ENCODE measurements at places on chromosomes 2 and 18.

- DNase-seq: no peak
Observed at GRCh38 chr18:42068030-42068429, 113.0 kb downstream of the PIK3C3 start.

DNA sequence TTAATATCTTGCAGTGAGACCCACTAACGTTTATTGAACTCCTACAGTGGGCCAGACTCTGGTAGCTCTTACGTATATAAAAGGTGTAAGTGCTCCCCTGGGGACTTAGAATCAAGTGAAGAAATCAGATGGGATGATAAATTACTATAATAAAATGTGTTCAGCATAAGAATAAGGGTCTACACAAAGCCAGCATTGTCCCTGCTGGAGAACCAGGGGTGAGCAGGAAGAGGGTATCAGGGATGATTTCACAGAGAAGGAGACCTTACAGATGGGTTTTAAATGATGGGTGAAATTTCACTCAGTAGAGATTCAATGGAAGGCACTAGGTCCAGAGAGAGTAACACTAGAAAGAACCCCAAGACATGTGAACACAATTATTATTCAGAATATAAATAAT is 20.7 kb downstream of the NRXN1 start:
- DNase-seq: no peak

- DNase-seq: no peak
Observed at GRCh38 chr2:160955578-160955977, 204.7 kb upstream of the TANK start.

DNA sequence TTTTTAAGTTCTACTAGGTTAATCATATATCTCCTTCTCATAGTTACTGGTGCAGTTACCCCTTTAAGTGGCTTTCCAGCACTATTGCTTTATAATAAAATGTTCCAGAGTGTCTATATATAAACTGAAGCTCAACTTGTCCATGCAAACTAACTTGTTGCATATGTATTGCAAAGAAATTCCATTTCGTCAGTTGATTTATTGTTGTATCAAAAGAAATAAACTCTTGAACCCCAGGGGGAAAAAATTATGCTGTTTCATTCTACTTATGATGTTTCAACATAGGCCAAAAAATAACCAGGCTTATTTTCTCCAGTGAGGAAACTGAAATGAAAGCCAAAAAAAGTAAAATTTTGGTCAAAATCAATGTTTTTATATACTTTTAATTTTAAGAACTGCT is 491.9 kb downstream of the NR4A2 start:
- no peak for DNase-seq

- no peak for DNase-seq
Observed at GRCh38 chr2:15427987-15428386, 133.1 kb downstream of the NBAS start.

GRCh38 chr18:69127873-69128500 is 272.7 kb upstream of the DOK6 start:
- no peak for DNase-seq

DNA sequence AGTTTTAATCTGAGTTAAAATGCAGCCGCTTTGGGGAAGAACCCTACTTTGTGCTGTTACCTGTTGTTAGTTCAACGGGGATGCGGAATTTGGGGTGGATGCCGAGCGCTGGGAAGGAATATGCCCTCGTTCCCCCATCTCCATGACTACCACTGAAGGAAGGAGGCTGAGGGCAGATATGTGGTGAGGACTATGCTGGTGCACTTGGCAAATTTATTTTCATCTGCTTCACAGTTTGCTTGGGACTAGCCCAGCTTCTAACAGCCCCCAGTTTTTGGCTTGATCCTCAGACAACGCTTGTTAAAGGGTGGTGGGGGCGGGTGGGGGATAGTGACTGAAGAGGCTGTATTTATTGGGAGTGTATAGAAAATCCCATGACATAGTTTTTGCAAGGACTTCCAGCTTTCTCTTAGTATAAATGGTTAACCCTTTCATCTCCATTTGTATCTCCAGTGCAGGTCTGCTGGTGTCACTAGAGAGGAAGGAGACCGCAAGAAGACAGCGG is 100.8 kb downstream of the COLEC12 start:
- no peak for DNase-seq

DNA sequence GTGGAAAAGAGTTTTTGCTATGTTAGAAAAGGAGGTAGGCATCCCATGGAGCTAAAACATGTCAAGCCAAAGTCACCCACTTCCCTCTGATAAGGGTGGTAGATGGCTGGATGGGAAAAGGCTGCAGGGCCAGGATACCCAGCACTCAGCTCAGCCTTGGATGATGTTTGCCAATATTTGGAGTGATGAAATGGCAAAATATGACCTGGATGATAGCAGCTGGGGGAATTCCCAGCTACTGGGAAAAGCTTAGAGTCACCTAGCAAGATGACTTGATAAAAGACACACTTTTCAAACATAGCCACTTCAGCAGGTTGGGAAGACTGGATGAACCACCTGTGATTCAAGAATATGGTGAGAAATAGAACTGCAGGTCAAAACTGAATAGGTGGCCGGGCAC is 10.1 kb downstream of the RFX8 start:
- no peak for DNase-seq

DNA sequence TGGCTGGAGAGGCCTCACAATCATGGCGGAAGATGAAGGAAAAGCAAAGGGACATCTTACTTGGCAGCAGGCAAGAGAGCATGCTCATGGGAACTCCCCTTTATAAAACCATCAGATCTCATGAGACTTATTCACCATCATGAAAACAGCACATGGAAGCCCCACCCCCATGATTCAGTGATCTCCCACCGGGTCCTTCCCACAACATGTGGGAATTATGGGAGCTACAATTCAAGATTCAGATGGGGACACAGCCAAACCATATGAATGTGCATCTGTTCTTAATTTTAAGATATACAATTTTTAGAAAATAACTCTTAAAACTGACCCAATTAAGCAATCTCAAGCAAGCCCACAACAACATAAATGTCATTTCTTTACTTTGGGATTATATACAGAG is 12.6 kb downstream of the C18orf63 start:
- DNase-seq: no peak

DNA sequence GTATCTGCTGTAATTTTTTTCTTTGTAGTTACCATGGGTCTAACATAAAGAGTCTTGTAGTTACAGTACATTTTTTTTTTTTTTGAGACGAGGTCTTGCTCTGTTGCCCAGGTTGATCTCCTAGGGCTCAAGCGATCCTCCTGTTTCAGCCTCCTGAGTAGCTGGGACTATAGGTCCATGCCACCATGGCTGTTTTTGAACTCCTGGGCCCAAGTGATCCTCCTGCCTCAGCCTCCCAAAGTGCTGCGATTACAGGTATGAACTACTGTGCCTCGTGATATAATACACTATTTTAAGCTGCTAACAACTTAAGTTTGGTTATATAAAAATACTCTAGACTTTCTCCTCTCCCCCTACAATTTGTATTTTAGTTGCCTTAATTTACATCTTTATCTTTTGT is 46.3 kb downstream of the ASB1 start:
- no peak for DNase-seq

DNA sequence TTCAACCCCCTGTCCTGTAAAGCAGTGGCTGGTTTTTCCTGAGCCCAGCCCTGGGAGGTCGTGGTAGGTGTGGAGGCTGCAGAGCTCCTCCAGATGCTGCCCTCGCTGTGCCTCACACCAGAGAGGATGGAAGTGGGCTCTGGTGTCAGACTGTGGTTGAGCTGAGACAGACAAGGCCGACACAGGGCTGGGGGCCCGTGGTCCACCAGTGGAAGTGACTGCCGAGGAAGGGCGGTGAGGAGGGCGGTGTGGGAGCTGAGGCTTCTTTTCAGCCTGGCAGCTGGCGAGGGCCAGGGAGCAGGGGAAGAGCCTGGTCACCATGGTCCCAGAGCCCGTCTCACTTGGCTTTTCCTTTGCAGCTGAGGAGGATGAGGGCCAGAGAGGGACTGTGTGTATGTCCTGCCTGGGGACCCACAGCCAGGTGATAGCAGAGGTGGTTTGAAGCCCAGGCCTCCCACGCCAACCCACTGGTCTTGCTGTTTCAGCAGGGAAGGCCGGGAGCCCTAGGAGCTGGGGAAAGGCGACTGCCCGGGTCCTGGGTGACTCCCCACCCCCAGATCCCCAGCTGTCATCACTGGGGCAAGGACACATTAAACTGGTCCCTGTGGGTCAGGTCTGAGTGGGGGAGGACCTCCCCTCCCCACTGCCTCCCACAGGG is 8.5 kb downstream of the SFTPB start:
- no peak for DNase-seq

Measured in stimulated activated CD8-positive, alpha-beta memory T cell treated with anti-CD3 and anti-CD28 coated beads, Interleukin-4, amount 100 ng/mL, for 4 hours (primary cell).